ENCODE measurements at places on chromosomes 2 and 18. TPM values are rescaled to one million over a fixed set of nuclear protein-coding genes. Genes with fewer than 3 reads are reported as not detected.

LHCGR gene
- not detected for total RNA-seq

GRCh38 chr2:129319422-129319717 lies 660.1 kb upstream of the RAB6C start:
- no peak for DNase-seq

DNA sequence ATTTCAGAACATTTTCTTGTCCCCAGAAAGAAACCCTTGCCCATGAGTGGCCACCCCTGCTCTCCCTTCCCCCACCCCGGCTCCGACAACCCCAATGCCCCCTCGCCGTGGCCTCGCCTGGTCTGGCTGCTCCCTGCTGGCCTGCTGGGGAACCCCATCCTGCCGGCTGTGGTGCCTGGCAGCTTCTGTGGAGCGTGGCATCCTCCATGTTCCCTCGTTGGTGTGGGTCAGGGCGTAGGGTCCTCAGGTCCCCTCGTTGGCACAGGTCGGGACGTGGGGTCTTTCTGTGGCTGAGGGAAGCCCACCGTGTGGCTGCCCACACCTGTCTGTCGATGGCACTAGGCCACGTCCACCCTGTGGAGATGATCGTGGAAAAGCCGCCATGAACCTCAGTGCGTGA lies 61.9 kb downstream of the NFATC1 start:
- DNase-seq: no peak

- DNase-seq: peak; percentile 43
Observed at GRCh38 chr2:43592443-43592842, 3.4 kb downstream of the THADA start.

PIEZO2 gene
- 1.6 TPM for total RNA-seq

DNA sequence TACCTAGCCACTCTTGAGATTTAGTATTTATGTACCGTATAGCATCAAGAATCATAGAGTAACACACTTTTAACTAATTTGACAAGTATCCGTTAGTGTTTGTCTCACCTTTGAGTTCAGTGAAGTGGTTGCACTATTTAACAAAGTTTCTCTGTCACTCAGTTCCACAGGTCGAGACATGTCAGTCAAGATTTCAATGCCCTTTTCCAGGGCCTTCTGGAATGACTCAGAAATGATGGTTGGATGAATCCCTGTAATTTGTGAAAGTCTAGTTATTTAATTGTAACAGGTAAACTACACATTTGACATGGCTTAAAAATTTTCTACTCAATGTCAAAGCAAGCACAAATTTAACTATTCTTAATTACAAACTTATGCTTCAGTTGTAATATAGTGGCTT lies 9.7 kb downstream of the CCT4 start:
- DNase-seq: no peak

CBLN2 gene
- total RNA-seq: 0.33 TPM

- no peak for DNase-seq
Observed at GRCh38 chr18:50678651-50679050, 118.8 kb downstream of the MAPK4 start.

PASK gene
- total RNA-seq: 21.9 TPM

All from fibroblast of the aortic adventitia (primary cell).